CD4-positive, CD25-positive, alpha-beta regulatory T cell (primary cell): ENCODE measurements at places on chromosomes 2 and 18. TPM values are rescaled to one million over a fixed set of nuclear protein-coding genes. Genes with fewer than 3 reads are reported as not detected.

The C18orf32 gene
- polyA plus RNA-seq: 92.5 TPM

DNA sequence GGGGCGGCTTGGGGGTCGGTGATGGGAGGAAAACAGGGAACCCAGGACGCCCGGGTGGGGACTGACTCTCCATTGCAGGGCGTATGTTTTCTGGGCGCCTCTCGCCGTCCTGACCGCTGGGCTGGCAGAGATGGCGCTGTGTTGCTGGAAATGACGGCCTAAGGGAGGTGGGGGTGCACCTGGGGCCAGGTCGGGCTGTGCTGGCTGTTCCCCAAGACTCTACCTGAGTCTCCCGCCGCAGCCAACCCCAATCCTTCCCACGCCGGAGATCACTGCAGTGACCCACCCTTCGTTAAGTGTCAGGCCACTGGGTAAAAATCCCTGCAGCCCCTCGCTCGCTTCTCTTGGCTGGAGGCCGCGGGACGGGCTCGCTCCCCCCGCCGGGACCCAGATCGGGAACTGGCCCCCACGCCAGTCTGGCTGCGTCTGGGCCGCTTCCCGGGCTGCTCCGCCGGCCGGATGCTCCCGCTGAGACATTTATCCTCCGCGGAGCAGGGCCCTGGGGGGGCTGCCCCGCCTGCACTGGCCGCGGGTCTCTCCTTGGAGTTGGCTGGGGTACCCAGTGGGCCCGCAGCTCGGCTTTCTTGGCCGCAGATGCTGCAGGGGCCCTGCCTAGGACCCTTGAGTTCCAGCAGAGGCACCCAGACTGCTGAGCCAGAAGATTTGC lies 7.8 kb upstream of the ARMC9 start:
- no peak for DNase-seq

The ASXL3 gene
- polyA plus RNA-seq: not detected

The SP140 gene
- 32.6 TPM for polyA plus RNA-seq

DNA sequence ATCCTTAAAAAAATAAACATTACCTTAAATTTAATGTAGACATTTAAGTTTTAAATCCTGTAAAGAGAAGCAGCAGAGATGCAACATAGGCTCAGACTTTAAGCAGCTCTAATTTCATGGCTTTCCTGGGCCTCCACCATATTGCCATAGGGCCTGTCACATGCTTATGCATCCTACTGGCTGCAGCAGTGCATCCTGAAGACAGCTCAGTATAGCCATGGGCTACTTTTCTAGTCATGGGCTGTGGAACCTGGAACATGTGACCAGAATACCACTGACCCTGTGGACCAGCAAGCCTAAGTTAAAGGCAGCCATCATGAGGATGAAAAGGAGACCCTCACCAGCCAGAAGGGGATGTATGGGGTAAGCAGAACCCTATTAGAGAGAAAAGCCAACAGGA lies 10.7 kb downstream of the RMP24 start:
- DNase-seq: no peak

GRCh38 chr18:3688690-3689089 lies 238.7 kb downstream of the TGIF1 start:
- DNase-seq: no peak

- DNase-seq: no peak
Observed at GRCh38 chr2:147026664-147027295, 818.0 kb upstream of the ACVR2A start.

The SERPINB12 gene
- polyA plus RNA-seq: not detected

- no peak for DNase-seq
Observed at GRCh38 chr2:105573490-105573889, 171.2 kb upstream of the NCK2 start.

The CDH20 gene
- 0.06 TPM for polyA plus RNA-seq
